NCI-H510A treated with DMSO at 0.1 percent for 48 hours (cell line): ENCODE measurements at places on chromosomes 7 and 10.

DNA sequence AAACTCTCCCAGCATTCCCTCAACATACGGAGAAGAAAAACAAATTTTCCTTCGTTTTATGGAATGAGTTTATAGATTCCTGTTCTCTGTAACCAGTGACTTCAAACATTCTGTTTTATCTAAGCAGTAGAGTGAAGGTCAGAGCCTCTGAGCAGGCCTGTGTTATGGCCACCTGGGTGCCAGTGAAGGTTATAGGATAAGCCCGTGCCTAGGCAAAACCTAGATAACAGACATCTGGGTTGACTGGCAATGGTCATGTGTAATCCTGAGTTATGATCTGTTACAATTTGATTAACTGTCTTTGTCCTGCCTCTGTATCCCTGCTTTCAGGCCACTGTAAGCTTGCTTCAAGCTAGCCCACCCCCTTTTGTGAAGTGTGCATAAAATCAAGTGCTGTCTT, 8.3 kb downstream of the LSM5 start:
- DNase-seq = no peak

- DNase-seq = peak; percentile 50
These were observed 4.4 kb upstream of the FZD9 start for GRCh38 chr7:73429215-73429614.

DNA sequence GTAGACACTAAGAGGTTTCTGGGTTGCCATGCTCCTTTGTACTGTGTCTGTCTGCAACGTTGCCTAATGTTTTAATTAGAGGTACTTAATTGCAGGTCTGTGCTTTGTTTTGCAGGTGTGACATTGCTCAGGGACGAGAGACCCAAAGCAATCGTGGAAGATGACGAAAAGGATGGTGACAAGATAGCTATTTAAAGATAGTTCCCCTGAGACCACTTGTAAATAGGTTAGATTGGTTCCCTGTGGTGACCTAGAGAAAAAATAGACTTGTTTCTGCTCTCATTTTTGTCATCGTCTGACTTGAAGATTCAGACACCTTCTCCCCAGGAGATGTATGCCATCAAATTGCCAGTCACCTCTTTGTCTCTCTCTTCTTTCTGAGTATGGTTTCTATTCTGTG, 20.1 kb downstream of the PPP1R17 start:
- DNase-seq = no peak

- DNase-seq = no peak
These were observed 5.7 kb downstream of the DNAH11 start for GRCh38 chr7:21548491-21548890.

GRCh38 chr10:123132576-123133477, 2.9 kb upstream of the HMX3 start:
- peak; percentile 85 for DNase-seq

- DNase-seq = no peak
These were observed 6.9 kb downstream of the THNSL1 start for GRCh38 chr10:25023278-25023677.

DNA sequence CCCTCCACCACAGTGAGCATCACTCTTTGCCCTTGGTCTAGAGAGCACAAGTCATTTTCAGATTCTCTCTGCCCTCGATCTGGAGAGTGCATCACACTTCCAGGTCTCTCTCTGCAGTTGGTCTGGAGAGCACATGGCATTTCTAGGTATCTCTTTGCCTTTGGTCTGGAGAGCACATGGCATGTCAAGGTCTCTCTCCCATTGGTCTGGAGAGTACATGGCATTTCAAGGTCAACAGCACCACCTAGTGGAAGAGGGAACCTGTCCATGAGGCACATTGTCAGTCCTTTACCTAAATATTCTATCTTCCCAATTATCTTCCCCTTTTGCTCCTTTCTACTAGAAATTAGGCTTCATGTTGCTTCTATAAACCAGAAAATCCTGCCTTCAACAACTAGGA, 1139.4 kb downstream of the XPNPEP1 start:
- DNase-seq = peak; percentile 2

DNA sequence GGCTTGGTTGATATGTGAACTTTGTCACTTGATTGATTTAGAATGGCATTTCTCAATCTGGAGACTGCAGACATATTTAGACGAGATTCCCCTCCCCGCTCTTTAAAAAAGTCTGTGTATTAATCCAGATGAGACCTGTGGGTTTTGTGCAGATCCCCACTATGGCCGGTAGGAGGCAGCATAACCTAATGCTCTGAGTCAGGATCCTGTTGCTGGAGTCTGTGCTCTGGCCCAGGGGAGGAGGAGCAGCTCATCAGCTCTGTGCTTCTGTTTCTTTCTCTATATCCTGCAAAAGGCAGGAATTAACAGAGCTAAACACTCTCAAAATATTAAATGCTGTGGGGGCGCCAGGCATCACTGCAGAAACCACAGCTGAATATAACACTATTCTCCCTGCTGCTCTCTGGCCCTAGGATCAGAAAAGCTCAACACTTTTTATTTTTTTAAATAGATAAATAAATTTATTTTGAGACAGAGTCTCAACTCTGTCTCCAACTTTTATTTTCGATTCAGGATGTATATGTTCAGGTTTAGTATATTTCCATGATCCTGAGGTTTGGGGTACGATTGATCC, 23.9 kb upstream of the SEPHS1 start:
- peak; percentile 87 for DNase-seq

GRCh38 chr7:98870807-98871491, 1.1 kb upstream of the TMEM130 start:
- no peak for DNase-seq

DNA sequence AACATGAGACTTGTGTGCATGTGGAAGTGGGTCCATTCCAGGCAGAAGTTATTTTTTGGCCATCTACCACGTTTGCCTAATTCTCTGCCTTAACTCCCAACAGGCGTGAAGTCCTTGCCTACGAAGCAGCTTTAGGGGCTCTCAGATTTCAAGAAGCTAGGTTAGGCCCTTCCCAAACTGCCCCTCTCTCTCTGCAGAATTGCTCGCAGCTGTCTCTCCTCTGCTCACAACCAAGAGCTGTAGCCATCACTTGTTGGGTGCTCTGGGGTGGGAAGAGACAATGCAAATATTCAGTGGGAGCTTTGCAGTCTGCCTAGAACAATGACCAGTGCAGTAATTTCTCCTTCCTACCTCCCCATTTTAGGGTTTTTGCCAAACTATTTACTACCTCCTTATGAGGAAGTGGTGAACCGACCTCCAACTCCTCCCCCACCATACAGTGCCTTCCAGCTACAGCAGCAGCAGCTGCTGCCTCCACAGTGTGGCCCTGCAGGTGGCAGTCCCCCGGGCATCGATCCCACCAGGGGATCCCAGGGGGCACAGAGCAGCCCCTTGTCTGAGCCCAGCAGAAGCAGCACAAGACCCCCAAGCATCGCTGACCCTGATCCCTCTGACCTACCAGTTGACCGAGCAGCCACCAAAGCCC, 24.9 kb downstream of the CYP17A1 start:
- DNase-seq = no peak

DNA sequence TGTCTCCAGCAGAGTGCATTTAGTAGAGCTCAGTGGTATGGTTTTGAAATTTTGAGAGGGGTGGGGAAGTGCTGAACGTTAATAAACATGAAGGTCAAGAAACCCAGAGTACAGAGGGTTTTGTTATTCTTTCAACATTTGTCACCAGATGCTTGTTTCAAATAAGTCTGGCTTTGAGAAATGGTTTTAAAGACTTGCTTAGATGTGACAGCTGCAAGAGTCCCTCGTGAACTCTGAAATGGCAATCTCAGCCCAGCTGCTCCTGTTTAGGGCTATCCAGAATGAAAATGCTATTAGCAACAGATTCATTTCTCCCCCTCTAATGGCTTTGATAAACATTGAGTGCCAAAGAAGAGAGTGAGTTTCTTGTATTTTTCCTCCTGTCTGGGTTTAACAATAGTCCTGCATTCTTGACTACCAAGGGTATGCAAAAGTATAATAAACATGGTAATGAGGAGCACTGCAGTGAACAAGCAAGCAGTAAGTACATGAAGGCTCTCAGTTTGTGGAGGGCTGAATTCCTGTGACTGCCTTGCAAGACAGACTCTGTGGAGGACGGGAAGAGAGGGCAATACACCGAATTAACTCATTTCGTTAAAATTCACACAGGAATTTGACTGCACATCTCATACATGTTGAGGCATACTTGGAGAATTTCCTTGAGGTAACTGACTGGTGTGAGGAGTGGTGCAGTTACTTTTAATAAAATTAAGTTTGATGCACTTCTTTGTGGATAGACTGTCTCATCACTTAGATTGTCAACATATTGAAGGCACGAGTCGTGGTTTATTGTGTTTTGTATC, 490.9 kb downstream of the REEP3 start:
- no peak for DNase-seq

- DNase-seq = no peak
These were observed 52.4 kb upstream of the DLX6 start for GRCh38 chr7:96952974-96953391.

GRCh38 chr10:113347508-113347907, 205.3 kb upstream of the HABP2 start:
- no peak for DNase-seq

GRCh38 chr7:118734541-118734940, 510.0 kb downstream of the ANKRD7 start:
- DNase-seq = no peak

GRCh38 chr7:157411580-157411979, 74.8 kb downstream of the DNAJB6 start:
- DNase-seq = no peak

- DNase-seq = no peak
These were observed 70.4 kb upstream of the MDFIC start for GRCh38 chr7:114851406-114852061.

DNA sequence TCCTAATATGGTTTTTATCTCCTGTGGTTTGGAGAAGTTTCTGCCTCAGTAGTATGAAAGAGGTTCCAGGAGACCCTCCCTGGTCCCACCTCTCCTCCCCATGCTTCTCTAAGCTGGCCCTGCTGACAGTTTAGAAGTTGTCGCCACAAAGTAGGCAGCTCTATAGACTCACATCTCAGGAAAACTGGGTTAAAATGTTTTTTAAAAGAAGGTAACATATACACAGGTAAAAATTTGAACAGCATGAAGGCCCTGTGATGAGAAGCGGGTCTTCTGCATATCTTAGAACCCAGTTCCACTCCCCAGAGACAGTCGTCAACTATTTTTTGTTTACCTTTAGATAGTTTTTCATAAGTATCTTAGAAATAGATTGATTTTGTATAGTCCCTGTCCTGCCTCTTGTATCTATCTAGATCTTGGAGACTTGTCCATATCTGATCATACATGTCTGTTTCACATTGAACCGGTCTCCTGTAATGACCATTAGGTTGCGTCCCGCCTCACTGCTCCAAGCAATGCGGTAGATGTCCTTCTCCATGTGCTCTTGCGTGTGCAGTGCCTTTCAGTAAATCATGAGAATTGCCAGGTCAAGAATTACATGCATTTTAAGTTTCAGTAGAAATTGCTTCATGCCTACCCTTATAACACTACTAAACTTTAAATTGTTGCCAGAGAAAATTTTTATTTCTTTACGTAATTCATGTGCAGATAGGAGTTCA, 2.2 kb downstream of the DUSP5 start:
- no peak for DNase-seq

DNA sequence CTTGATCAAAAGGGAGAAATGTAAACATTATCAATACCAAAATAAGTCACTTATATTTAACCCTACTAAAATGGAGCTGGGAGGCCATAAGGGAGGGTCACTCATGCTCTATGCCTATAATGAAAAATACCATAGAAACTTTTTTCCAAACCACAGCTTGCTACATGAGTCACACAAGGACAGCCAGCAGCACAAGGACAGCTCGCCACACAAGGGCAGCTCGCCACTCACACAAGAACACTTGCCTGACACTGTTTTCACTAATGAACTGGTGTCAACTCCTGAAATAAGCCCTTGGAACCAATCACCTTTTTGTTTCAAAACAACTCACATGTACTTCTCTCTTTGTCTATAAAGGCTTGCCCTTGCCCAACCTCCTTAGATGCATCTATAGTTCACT, 43.3 kb downstream of the FRMPD2 start:
- DNase-seq = no peak

GRCh38 chr10:106185951-106186350, 978.6 kb downstream of the SORCS1 start:
- DNase-seq = no peak

- DNase-seq = no peak
These were observed 920 bp downstream of the PRLHR start for GRCh38 chr10:118594392-118595063.
